ENCODE measurements at places on chromosomes 2 and 18.
A peak's percentile ranks its signal among the peaks of the same experiment; 100 is the strongest.

- no peak overlapping the region for H3K27ac ChIP-seq
- H3K27me3 ChIP-seq = no peaks in the 10 kb centered on the region
- DNase-seq = no peak
- no peaks in the 10 kb centered on the region for H3K36me3 ChIP-seq
These were observed 35.7 kb downstream of the STEAP3 start for GRCh38 chr2:119259296-119259860.

- H3K36me3 ChIP-seq = no peaks in the 10 kb centered on the region
- no peaks in the 10 kb centered on the region for H3K27me3 ChIP-seq
- DNase-seq = no peak
- no peak overlapping the region for H3K27ac ChIP-seq
These were observed 62.7 kb upstream of the TANC1 start for GRCh38 chr2:158905784-158906183.

DNA sequence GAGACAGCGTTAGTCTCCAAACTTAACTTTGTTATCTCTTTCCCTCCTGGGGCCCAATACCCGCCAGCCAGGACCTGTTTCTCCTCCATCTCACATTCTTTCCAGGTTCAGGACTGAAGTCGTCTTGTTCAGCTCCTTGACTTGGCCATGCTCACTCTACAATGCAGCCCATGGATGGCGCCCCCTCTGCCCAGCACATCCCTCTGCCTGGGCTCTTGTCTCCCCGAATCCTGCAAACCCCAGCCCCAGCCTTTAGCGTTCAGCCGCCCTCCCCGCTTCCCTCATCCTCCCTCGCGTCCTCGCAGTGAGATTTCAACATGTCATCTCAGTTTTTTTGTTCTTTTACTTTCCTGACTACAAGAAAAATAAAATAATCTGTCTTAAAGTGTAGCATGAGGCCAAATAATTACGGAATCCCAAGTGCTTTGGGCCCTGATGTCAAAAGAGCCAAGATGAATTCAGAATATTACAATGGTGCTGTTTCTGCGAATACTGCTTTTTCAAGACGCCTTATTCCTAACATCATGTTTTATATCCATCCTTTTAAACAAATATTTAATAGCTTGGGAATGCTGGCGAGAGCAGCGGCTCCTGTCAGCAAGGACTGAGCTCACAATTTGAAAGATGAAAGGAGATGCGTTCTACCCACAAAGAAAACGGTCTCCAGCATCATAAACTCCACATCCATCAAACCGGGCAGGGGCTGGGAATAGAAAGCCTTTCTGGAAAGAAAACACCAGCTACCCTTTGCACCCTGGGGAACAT is 1.0 kb downstream of the FAM178B start:
- no peaks in the 10 kb centered on the region for H3K4me1 ChIP-seq
- H3K36me3 ChIP-seq = no peaks in the 10 kb centered on the region
- no peaks in the 10 kb centered on the region for H3K27me3 ChIP-seq

GRCh38 chr2:22855761-22856184 is 529.2 kb upstream of the KLHL29 start:
- H3K27ac ChIP-seq = no peak overlapping the region
- no peak for DNase-seq
- H3K27me3 ChIP-seq = no peaks in the 10 kb centered on the region
- H3K4me1 ChIP-seq = no peaks in the 10 kb centered on the region
- no peak overlapping the region for H3K4me3 ChIP-seq

DNA sequence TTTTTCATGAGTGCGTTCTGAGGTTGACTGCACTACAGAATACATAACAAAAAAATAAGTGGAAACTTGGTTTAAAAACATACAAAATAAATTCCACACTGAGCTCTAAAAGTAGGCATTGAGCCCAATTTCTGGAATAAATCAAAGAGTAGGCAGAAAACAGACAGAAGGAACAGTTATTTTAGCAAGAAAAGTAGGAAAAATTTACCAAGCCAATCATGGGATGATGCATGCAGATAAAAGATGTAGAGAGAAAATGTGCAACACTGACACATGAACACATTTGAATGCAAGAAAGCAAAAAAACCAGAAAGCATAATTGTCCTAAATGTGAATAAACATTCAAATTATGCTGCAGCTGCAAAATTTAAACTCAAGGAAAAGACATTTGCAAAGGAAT is 308.3 kb downstream of the DLGAP1 start:
- no peak overlapping the region for H3K27ac ChIP-seq
- H3K4me3 ChIP-seq = no peak overlapping the region
- H3K27me3 ChIP-seq = no peaks in the 10 kb centered on the region
- no peaks in the 10 kb centered on the region for H3K4me1 ChIP-seq
- DNase-seq = no peak

DNA sequence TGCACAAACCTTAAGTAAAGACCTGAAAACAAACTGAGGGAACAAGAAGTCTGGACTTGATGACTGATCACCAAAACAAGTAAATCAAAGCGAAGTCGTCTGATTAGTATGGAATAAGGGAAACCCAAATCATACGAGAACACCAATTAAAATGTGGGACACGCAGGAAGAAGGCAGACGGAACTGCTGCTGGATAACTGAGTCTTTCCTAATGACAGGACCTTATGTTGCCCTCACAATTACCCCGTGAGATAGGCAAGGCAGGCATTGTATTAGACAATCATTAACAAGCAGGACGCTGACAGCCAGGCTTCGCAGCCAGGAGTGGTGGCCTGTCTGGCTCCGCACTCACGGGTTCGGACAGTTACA is 614 bp upstream of the COQ10B start:
- DNase-seq = no peak
- peak overlapping the region; percentile 99 for H3K27ac ChIP-seq
- peaks cover 46% of the 10 kb centered on the region for H3K4me1 ChIP-seq

GRCh38 chr2:65728477-65729180 is 296.2 kb upstream of the SPRED2 start:
- H3K4me3 ChIP-seq = no peak overlapping the region
- DNase-seq = no peak
- H3K36me3 ChIP-seq = no peaks in the 10 kb centered on the region
- H3K4me1 ChIP-seq = no peaks in the 10 kb centered on the region

- H3K27me3 ChIP-seq = no peaks in the 10 kb centered on the region
- no peak for DNase-seq
- H3K4me1 ChIP-seq = no peaks in the 10 kb centered on the region
- H3K27ac ChIP-seq = no peak overlapping the region
- H3K4me3 ChIP-seq = no peak overlapping the region
These were observed 82.8 kb upstream of the ZNF521 start for GRCh38 chr18:25434745-25435144.

DNA sequence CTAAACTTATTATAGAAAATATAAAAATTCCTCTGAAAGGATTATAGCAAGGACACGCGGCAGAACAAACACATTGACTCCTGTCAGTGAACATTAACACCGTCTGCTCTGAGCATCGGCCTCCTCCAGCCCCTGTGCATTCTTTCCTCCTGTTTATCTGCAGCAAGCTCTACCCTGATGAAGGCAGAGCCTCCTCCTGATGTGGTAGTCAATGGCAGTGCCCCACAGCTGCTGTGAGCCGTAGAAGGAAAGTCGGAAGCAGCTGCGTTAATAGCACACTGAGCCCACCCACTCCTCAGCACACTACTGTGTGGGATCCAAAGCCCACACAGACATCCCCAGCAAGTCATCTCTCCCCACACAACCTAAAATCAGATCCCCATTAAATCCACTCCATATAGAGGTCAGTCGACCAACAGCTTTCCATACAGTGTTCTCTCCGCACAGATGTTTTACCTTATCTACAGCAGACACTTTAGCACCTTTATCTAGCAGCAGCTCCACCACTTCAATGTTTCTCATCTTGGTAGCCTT is 41.0 kb downstream of the KIDINS220 start:
- H3K36me3 ChIP-seq = peaks cover 14% of the 10 kb centered on the region
- H3K4me3 ChIP-seq = peak overlapping the region; percentile 63
- no peaks in the 10 kb centered on the region for H3K27me3 ChIP-seq

DNA sequence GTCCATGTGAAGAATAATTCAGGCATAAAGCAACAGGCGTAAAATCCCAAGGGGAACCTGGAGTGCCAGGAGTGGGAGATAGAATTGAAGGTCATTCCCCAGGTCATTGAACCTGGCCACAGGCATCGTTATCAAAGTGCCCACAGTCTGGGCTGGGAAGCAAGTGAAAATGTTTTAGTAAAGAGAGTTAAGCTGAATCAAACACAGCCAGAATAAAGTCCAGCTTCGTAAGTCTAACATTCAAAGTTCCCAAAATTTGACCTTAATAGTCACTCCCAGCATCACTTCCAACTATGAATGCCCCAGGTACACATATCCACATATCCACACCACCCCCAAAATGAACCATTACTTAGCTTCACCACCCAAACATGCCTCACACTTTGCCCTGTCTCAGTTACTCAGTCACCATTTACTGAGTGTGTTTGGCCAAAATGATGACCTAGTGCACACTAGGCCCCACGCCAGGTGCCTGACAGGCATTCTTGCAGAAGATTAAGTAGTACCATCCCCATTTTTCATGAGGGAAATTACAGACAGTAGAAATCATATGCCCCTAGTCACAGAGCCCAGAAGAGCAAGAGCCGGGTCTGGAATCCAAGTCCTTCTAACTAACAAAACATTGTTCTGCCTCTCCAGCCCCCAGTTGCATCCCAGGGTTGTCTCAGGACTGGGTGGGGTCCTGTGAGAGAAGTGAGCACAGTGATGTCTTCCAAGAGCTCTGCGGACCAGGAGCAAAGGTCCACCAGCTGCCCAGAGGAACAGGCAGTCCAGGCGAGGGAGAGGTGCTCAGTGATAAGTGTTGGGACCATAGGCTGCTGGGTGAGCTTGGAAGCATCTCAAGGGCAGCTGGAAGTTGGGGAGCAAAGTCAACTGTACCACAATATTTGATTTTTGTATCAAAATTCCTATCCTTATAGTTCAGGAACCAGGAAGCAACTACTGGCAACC is 65.2 kb upstream of the MYCN start:
- H3K27ac ChIP-seq = no peak overlapping the region
- H3K4me1 ChIP-seq = no peaks in the 10 kb centered on the region
- no peak overlapping the region for H3K4me3 ChIP-seq

DNA sequence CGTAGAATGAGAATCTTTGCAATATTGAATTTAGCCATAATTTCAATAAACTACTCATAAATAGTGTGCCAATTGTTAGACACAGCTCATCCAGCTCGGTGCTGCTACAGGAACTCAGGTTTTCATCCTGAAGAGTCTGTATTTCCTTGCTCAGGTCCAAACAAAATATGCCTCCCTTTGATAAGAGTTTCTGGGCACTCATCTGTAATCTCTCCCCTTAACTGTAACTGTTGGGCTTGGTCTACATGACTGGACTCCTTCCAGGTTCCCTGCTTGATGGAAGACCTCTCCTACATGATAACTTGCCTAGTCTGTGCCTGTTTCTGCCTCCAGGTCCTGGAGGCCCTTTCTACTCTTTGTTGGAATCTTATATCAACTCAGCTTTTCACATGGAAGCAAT is 57.9 kb downstream of the GCA start:
- no peaks in the 10 kb centered on the region for H3K4me1 ChIP-seq
- H3K4me3 ChIP-seq = no peak overlapping the region
- no peaks in the 10 kb centered on the region for H3K36me3 ChIP-seq

- peaks cover 75% of the 10 kb centered on the region for H3K27me3 ChIP-seq
- no peaks in the 10 kb centered on the region for H3K4me1 ChIP-seq
- no peak for DNase-seq
- H3K27ac ChIP-seq = no peak overlapping the region
These were observed 1.7 kb upstream of the MAPK4 start for GRCh38 chr18:50558157-50558556.

GRCh38 chr2:224165901-224166319 is 126.8 kb upstream of the SERPINE2 start:
- no peaks in the 10 kb centered on the region for H3K36me3 ChIP-seq
- no peak overlapping the region for H3K27ac ChIP-seq
- no peak for DNase-seq
- no peaks in the 10 kb centered on the region for H3K4me1 ChIP-seq
- peaks cover 20% of the 10 kb centered on the region for H3K27me3 ChIP-seq

GRCh38 chr2:73291461-73292315 is 1.7 kb downstream of the EGR4 start:
- peak overlapping the region; percentile 86 for H3K4me3 ChIP-seq
- DNase-seq = peak; percentile 12
- peaks cover 62% of the 10 kb centered on the region for H3K27me3 ChIP-seq

DNA sequence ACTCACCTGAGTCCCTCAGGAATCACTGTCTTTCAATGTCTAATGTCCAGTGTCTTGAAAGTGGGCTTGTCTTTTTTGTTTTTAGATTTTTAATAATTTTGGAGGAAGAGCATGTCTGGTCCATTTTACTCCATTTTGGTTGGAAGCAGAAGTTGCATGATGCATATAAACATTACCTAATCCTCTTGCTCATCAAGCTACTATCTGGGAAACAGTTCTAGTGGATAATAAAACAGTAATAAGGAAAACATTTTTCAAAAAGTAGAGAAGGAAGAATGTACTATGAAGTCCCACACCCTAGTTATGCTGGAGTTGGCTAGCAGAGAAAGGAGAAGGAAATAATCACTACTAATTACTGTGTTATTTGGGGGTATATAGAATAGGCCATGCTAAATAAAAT is 263.7 kb downstream of the ETAA1 start:
- no peaks in the 10 kb centered on the region for H3K36me3 ChIP-seq
- H3K27me3 ChIP-seq = no peaks in the 10 kb centered on the region
- H3K4me1 ChIP-seq = no peaks in the 10 kb centered on the region
- no peak overlapping the region for H3K27ac ChIP-seq
- H3K4me3 ChIP-seq = no peak overlapping the region
- DNase-seq = no peak

- no peaks in the 10 kb centered on the region for H3K4me1 ChIP-seq
- H3K27me3 ChIP-seq = no peaks in the 10 kb centered on the region
- H3K36me3 ChIP-seq = peaks cover 1% of the 10 kb centered on the region
- no peak overlapping the region for H3K27ac ChIP-seq
- DNase-seq = no peak
These were observed 127.7 kb upstream of the EPAS1 start for GRCh38 chr2:46169467-46169866.

DNA sequence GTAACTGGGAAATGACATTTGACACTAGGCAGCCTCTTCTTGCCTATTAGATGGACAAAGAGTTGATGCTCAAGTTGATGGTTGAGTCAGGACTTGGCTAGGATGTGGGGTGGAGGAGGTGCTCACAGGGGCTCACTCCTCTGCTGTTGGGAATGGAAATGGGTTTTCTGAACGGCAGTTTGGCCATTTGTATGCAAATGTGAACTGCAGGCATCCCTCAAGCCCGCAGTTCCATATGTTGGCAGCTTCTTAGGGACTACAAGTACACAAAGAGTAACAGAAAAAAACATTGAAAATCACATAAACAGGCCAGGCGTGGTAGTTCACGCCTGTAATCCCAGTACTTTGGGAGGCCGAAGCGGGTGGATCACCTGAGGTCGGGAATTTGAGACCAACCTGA is 80.8 kb downstream of the INPP5D start:
- peaks cover 41% of the 10 kb centered on the region for H3K36me3 ChIP-seq
- H3K4me3 ChIP-seq = no peak overlapping the region
- peaks cover 22% of the 10 kb centered on the region for H3K4me1 ChIP-seq
- H3K27ac ChIP-seq = peak overlapping the region; percentile 81

GRCh38 chr2:206728277-206729199 is 10.3 kb upstream of the DYTN start:
- DNase-seq = peak; percentile 15
- no peaks in the 10 kb centered on the region for H3K36me3 ChIP-seq
- peaks cover 11% of the 10 kb centered on the region for H3K4me1 ChIP-seq
- H3K4me3 ChIP-seq = no peak overlapping the region
- H3K27ac ChIP-seq = no peak overlapping the region

All from activated T-cell treated with anti-CD3 and anti-CD28 coated beads, Interleukin-2, amount 50 U/mL, for 72 hours (primary cell).